Lung (tissue), 17 donors: ENCODE measurements at places on chromosomes 3 and 15. TPM values are rescaled to one million over a fixed set of nuclear protein-coding genes. Genes with fewer than 3 reads are reported as not detected.

Gene C15orf62
- polyA plus RNA-seq, result 1.5 TPM

Gene CAPN3
- polyA plus RNA-seq, result 12.1 TPM

Gene PRICKLE2
- polyA plus RNA-seq, result 4.0 TPM

Gene BSN
- polyA plus RNA-seq, result 0.26 TPM

Gene HTR3D
- not detected for polyA plus RNA-seq

Gene TICRR
- 0.33 TPM for polyA plus RNA-seq

GRCh38 chr3:102092617-102093466, 243.5 kb downstream of the NFKBIZ start:
- H3K36me3 ChIP-seq, result no peaks in the 10 kb centered on the region
- no peak overlapping the region for H3K27ac ChIP-seq
- no peak for DNase-seq
- H3K4me3 ChIP-seq, result no peak overlapping the region

DNA sequence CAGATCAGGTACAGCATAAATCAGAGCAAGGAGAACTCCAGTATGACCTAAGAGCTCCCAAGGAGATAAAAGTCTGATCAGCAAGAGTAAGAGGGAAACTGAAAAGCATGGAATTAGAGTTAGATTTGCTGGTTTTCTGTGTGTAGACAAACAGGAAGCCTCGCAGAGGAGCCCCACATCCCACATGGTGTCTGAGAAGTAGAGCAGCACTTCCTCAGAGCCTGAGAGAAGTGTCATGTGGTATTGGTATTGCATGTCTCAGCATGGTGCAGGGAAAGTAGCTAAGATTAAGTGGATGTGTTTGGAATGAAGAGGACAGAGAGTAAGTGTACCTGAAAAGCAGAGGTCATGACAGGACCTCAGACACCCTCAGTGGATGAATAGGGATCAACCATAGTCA, 175.4 kb upstream of the GBE1 start:
- no peak for DNase-seq
- H3K27me3 ChIP-seq, result no peaks in the 10 kb centered on the region
- H3K36me3 ChIP-seq, result no peaks in the 10 kb centered on the region
- H3K4me1 ChIP-seq, result no peaks in the 10 kb centered on the region
- H3K4me3 ChIP-seq, result no peak overlapping the region
- H3K27ac ChIP-seq, result no peak overlapping the region

DNA sequence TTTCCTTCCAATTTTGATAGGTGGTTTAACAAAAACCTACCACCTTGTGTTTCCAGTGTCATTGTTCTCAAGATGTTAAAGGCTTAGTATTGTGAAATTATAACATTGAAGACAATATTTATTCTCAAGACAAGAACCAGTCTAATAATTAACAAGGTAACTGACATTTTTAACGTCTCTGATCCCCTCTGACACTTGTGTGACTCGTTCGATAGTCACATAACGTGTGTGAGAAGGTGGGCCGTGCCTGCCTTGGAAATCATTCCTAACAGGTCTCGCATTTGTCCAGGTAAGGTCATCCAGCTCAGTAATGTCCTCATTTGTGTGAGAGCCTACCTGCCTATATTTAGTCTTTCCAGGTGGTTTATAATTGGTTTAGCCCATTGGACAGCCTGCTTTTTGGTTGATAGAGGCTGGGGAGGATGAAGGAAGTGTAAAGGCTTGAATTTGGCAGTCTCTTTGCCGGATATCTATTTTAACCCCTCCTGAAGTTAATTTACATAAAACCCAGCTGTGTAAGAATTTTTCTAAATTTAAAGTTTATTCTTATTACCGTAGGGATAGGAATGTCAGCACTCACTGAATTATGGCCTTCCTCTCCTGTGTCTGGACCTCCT, 94.4 kb downstream of the AKAP13 start:
- no peak overlapping the region for H3K27ac ChIP-seq
- DNase-seq, result no peak
- no peaks in the 10 kb centered on the region for H3K27me3 ChIP-seq
- peaks cover 55% of the 10 kb centered on the region for H3K4me1 ChIP-seq

DNA sequence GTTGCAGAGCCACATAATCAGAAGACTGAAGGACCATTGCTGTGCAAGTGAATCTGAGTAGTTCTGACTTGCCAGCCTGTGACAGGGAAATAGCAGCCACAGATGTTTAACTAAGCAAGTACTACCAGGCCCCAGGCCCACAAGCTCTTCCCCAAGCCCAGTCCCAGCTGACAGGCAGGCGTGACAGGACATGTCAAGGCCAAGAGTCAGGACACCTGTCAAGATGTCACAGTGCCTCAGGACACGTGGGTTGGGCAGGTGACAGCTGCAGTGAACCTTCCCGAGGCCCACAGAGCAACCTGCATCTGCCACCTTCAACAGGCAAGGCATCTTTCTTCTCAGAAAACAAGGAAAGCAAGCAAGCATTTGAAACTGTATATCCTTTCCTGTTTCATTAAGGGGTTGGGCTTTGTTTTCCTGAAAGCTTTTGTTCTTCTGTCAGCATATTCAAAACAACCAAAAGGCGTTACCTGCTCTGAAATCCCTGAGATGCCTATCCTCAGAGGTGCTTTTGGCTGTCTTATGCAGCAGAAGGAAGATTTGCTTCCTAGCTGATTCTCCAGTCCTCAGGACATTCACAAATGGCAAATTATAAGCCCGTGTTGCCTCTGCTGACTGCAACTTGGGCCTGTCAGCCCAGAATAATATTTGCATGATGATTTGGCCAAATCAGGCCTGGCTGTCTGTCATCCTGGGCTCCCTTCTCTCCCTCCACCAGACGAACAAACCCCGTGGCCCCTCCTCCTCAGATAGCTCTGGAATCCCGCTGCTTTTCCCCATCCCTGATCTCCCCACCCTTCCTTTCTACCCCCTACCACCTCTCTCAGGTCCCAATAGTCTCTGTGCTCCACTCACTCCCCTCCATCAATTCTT, 171.8 kb upstream of the WNT5A start:
- H3K36me3 ChIP-seq, result no peaks in the 10 kb centered on the region
- H3K27me3 ChIP-seq, result no peaks in the 10 kb centered on the region
- no peak overlapping the region for H3K27ac ChIP-seq
- no peak overlapping the region for H3K4me3 ChIP-seq

GRCh38 chr3:195549931-195550519, 6.9 kb upstream of the PPP1R2 start:
- no peaks in the 10 kb centered on the region for H3K27me3 ChIP-seq
- no peak overlapping the region for H3K27ac ChIP-seq
- H3K4me3 ChIP-seq, result no peak overlapping the region
- peak; percentile 59 for DNase-seq
- no peaks in the 10 kb centered on the region for H3K36me3 ChIP-seq

DNA sequence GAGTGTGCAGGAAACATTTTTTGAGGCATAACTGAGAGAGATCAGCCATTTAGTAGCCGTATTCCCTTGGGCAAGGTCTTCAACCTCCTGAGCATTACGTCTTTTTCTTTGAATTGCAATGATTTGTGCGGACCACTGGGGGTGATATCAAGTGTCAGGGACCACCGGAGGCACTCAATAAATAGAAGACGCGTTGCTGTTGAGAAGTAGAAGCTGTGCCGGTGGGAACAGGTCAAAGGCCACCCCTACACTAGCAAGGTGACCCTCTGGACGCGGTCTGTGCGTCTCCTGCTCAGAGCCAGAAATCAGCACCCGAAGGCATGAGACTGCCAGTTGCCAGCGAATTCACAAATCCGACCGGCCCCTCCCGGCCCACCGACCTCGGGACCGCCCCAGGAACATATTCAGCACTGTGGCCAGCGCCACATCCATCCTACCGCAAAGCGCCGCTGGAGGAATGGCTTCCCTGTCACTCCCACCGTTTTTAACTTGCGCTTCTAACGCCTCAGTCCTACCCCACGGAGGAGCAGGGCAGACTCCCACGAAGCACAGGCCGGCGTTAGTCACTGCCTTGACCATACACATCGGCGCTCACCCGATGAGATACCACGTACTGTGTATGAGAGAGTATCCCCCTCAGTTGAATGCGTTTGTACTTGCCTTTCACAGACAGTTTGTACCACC, 1.4 kb upstream of the GHSR start:
- H3K27me3 ChIP-seq, result peaks cover 84% of the 10 kb centered on the region
- peak; percentile 59 for DNase-seq
- H3K27ac ChIP-seq, result no peak overlapping the region
- no peak overlapping the region for H3K4me3 ChIP-seq
- H3K4me1 ChIP-seq, result no peaks in the 10 kb centered on the region

DNA sequence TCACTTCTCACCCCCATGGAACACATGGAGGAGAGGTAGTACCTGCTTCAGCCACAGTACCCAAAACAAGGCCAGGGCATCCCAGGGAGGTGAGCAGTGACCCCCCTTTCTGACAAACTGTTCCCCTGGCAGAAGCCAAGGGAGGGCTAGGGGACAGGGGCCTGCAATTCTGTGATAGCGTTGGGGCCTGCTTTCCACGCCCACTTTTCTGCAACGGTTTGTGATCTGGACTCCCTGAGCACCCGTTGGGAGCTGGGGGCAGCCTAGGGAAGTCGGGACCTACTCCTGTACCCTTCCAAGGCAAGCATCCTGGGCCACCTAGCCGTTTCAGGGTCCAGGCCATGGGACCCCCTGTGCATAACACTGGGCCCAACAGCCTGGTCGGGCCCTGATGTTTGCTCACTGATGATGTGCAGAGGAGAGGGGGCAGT, 996 bp upstream of the DNAJA4 start:
- DNase-seq, result no peak
- H3K4me1 ChIP-seq, result no peaks in the 10 kb centered on the region

DNA sequence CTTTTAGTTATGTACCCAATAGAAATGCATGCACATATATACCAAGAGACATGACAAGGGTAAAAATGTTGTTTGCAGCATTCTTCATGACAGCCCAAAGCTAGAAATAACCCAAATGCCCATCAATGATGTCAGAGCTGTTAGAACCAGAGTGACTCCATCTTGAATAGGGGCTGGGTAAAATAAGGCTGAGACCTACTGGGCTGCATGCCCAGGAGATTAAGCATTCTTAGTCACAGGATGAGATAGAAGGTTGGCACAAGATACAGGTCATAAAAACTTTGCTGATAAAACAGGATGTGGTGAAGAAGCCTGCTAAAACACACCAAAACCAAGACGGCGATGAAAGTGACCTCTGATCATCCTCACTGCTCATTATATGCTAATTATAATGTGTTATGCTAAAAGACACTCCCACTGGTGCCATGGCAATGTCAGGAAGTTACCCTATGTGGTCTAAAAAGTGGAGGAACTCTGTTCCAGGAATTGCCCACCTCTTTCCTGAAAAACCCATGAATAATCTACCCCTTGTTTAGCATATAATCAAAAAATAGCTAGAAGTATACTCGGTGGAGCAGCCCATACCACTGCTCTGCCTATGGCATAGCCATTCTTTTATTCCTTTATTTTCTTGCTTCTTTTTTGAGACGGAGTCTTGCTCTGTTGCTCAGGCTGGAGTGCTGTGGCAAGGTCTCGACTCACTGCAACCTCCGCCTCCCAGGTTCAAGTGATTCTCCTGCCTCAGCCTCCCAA, 32.9 kb downstream of the ZBTB11 start:
- H3K4me1 ChIP-seq, result no peaks in the 10 kb centered on the region
- H3K36me3 ChIP-seq, result peaks cover 3% of the 10 kb centered on the region
- H3K27me3 ChIP-seq, result no peaks in the 10 kb centered on the region
- H3K4me3 ChIP-seq, result no peak overlapping the region
- peak; percentile 7 for DNase-seq

DNA sequence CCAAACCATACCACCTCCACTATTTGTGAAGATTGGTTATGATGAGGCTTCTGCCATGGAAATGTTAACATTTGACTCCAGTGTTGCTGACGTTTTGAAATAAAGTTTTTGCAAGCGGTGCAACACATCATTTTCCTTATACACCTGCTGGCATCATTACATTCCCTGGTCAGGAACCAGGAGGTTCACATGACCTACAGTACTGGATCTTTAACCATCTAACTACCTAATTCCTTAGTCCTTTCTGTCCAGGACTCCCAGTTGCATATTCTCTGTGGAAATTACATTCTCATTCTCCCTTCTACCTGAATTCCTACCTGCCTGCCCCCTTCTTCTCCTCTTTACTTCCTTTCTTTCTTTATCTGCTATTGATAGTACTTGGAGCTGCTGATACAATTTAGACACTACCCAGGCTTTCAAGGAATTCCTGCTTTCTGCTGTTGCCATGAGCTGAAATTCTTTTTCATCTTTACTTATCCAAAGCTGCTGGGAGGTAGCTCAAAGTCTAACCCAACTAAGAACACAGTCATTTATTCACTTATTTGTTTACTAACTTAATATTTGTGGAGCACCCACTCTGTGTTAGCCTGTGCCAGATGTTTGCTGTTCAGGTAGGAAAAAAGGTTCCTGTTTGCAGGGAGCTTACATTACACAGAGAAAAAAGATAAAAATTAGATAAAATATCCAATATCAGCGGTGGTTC, 144.2 kb downstream of the EDEM1 start:
- H3K27me3 ChIP-seq, result no peaks in the 10 kb centered on the region
- H3K4me3 ChIP-seq, result no peak overlapping the region
- H3K27ac ChIP-seq, result no peak overlapping the region
- no peaks in the 10 kb centered on the region for H3K4me1 ChIP-seq
- DNase-seq, result no peak

GRCh38 chr3:119595639-119596334, 1.9 kb upstream of the PLA1A start:
- H3K4me1 ChIP-seq, result peaks cover 4% of the 10 kb centered on the region
- H3K27ac ChIP-seq, result peak overlapping the region; percentile 37
- DNase-seq, result no peak
- H3K4me3 ChIP-seq, result no peak overlapping the region

DNA sequence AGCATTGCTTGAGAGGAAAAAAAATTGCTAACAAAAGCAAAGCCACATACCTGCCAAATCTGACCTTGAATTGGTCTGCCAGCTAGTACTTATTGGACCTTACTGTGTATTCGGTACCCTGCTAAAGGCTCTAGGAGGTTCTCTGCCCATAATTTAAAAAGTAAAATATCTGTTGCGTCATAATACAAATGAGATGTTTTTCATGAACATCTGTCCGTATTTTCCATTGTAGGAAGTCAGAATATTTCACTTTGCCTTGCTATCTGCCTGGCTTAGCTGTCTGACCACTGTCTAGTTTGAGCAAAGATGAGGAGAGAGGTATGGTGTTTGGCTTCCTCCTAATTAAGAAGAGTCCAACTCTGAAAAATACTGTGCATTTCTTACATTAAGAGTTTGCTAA, 10.8 kb upstream of the C3orf20 start:
- H3K4me1 ChIP-seq, result no peaks in the 10 kb centered on the region
- H3K4me3 ChIP-seq, result no peak overlapping the region
- H3K27me3 ChIP-seq, result no peaks in the 10 kb centered on the region
- no peak for DNase-seq

GRCh38 chr15:31262901-31263671, 63.5 kb upstream of the KLF13 start:
- no peak for DNase-seq
- H3K4me1 ChIP-seq, result peaks cover 17% of the 10 kb centered on the region
- H3K27ac ChIP-seq, result peak overlapping the region; percentile 92
- H3K36me3 ChIP-seq, result no peaks in the 10 kb centered on the region

DNA sequence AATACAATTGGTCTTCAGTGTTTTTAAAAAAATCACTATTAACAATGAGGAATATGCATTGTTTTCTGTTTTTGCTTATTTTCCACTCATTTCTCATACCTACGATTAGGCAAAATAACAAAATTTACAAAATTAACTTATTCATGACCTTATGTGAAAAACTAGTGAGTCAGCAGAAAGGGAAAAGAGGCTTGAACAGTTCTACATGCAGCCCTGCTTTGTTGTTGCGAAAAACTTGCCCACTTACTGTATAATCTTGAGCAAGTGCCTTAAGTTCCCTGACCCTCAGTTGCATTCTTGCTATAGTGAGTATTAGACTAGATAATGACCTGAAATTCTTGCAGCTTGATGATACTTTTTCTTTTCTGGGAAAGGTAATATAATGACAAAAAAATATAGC, 551.1 kb upstream of the BCHE start:
- H3K4me3 ChIP-seq, result no peak overlapping the region
- no peaks in the 10 kb centered on the region for H3K4me1 ChIP-seq
- DNase-seq, result no peak
- no peaks in the 10 kb centered on the region for H3K36me3 ChIP-seq
- no peak overlapping the region for H3K27ac ChIP-seq
- H3K27me3 ChIP-seq, result no peaks in the 10 kb centered on the region
